ENCODE measurements at places on chromosomes 4 and X.

GRCh38 chr4:79874197-79874596, 198.8 kb downstream of the ANTXR2 start:
- no peak overlapping the region for H3K4me3 ChIP-seq
- H3K4me1 ChIP-seq = no peaks in the 10 kb centered on the region
- H3K36me3 ChIP-seq = no peaks in the 10 kb centered on the region
- no peaks in the 10 kb centered on the region for H3K27me3 ChIP-seq
- DNase-seq = no peak

DNA sequence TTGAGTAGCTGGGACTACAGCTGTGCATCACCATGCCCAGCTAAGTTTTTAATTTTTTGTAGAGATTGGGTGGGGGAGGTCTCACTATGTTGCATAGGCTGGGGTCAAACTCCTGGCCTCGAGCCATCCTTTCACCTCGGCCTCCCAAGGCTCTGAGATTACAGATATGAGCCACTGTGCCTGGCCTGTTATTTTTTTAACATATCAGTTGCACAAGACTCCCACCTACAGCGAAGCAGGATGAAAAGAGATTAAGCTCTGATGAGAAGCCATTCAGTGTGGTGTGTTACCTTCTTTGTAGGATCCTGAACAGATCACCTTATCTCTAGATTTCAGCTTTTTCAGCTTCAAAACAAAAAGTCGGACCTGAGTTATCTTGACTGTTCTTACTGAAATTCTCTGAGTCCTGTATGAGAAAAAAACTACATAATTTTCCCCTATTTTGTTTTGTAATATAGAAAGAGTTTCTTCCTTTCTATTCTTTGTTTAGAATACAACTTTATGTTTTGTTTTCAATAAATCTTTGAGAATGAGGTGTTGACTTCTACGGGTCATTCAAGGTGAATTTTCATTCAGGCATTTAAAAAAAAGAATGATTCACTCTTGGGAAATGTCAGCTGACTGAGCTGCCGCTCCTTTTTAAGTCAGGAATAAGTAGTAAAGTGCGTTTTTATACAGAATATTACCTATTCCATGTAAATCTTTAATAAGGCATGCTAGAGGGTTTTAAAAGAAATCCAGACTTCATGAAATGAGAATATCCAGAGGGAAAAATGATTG, 134.6 kb downstream of the ARSF start:
- H3K27me3 ChIP-seq = peaks cover 3% of the 10 kb centered on the region
- no peak overlapping the region for H3K4me3 ChIP-seq
- no peaks in the 10 kb centered on the region for H3K4me1 ChIP-seq
- H3K36me3 ChIP-seq = no peaks in the 10 kb centered on the region
- H3K27ac ChIP-seq = no peak overlapping the region

DNA sequence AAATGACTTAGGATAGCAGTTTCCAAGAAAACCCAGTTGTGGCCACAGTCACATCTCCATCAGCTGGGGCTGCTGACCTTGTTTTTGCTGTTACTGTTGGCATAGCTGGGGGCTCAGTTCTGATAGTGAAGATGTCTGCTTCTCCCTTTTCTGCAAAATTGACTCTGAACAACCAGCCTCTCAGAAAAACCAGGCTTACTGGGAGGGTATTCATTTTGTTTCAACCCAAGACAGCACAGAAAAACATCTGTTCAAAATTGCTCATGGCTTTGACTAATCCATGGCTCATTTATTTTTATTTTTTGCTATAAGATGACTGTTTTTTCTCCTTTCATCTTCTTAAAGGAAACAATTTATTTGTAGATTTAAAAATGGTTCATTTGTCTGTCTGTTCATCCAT, 53.1 kb downstream of the RASL11B start:
- H3K4me3 ChIP-seq = no peak overlapping the region
- no peaks in the 10 kb centered on the region for H3K27me3 ChIP-seq
- H3K27ac ChIP-seq = no peak overlapping the region
- H3K4me1 ChIP-seq = no peaks in the 10 kb centered on the region

DNA sequence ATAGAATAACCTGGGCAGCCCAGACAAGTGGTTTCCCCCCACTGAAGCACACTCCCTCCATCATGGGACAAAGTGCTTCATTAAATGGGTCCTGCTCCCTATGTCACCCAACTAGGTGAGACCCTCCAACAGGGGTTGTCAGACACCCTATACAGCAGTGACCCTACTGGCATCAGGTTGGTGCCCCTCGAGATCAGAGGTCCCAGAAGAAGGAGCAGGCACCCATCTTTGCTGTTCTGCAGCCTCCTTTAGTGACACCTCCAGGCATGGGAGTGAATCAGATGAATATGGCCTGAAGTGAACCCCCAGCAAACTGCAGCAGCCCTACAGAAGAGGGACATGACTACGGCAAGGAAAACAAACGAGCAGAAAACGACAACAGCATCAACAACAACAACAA, 11.1 kb downstream of the NELFA start:
- no peak overlapping the region for H3K4me3 ChIP-seq
- no peaks in the 10 kb centered on the region for H3K27me3 ChIP-seq
- no peak for DNase-seq
- H3K4me1 ChIP-seq = peaks cover 5% of the 10 kb centered on the region
- H3K27ac ChIP-seq = no peak overlapping the region

- H3K4me1 ChIP-seq = no peaks in the 10 kb centered on the region
- H3K4me3 ChIP-seq = no peak overlapping the region
- H3K27me3 ChIP-seq = no peaks in the 10 kb centered on the region
- no peak overlapping the region for H3K27ac ChIP-seq
Observed at GRCh38 chr4:169098054-169098497, 88.0 kb upstream of the CBR4 start.

GRCh38 chr4:141501931-141502330, 134.5 kb upstream of the IL15 start:
- H3K36me3 ChIP-seq = no peaks in the 10 kb centered on the region
- no peak for DNase-seq
- no peak overlapping the region for H3K4me3 ChIP-seq
- no peaks in the 10 kb centered on the region for H3K27me3 ChIP-seq

- DNase-seq = no peak
- no peak overlapping the region for H3K27ac ChIP-seq
- no peaks in the 10 kb centered on the region for H3K4me1 ChIP-seq
- H3K36me3 ChIP-seq = no peaks in the 10 kb centered on the region
- no peak overlapping the region for H3K4me3 ChIP-seq
- no peaks in the 10 kb centered on the region for H3K27me3 ChIP-seq
Observed at GRCh38 chr4:48591372-48591771, 101.3 kb downstream of the ZAR1 start.

- H3K27me3 ChIP-seq = peaks cover 7% of the 10 kb centered on the region
- H3K4me1 ChIP-seq = no peaks in the 10 kb centered on the region
- DNase-seq = peak; percentile 72
- no peaks in the 10 kb centered on the region for H3K36me3 ChIP-seq
- H3K27ac ChIP-seq = no peak overlapping the region
- H3K4me3 ChIP-seq = no peak overlapping the region
Observed at GRCh38 chrX:110847334-110847733, 51.7 kb upstream of the CHRDL1 start.
